ENCODE measurements at places on chromosomes 16 and 17.

DNA sequence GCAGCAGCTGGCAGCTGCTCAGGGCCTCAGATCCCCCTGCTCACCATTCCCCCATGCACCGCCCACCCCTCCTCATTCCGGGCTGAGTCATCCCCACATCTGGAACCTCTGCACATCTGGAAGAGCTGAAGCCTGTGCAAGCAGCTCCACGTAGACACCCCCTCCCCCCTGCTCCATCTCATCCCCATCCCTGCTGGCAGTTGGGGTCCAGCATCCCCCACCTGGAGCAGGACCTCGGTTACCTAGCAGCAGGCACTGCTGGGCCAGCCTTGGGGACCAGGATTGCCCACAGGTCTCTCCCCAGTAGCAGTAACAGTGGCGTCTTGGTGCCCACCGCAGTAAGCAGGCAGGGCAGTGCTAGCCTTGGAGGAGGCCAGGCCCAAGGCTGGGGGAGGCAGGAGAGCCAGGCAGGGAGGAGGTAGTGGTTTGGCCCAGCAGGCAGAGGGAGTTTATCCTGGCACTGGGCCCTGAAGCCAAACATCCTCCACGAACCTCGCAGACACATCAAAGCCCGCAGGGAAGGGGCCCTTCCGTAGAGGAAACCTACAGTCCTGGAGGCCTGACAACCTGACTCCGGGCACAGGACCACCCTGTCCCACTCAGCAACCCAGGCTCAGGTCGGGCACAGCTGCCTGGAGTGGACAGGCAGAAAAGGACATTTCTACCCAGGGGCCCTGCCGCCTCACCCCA is 7.7 kb upstream of the TMEM92 start:
- peak; percentile 96 for DNase-seq

DNA sequence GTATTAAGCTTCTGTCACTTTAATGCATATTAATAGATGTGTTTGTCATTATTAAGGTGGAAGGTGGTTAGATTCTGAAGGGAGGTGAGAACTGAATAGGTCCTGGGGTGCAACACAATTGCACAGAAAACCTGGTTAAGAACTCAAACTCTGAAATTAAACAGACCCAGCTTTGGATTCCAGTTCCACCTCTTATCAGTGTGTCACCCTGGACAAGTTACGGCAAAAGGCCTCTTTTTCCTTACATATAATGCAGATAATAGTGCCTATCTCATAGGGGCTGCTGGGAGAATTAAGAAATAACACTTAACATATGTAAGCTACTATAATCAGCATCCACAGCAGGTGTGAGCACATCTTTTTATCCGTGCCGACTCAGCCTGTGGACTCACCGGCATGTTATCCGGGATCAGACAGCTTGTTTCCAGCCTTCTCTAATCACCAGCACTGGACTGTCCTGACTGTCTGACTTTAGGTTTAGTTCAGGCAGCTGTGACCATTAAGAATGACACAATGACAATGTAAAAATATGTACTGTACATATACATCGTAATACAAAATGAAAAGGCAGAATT is 31.4 kb downstream of the TEX2 start:
- DNase-seq: no peak

DNA sequence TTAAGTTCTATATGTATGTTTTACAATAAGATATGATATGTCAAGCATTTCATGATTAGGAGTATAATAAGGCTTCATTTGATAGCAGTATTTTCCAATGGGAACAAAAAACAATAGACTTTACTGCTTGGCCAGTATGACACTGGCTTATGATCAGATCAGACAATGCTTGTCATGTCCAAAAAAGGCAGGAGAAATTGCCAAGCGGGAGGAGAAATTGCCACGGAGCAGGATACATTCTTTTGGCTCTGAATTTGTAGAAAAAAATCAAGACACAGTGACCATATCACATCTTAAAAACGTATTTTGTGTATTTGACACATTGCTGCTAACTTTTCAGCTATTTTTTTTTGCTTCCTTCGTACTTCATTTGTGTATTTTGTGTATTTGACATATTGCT is 404.1 kb downstream of the CNTNAP4 start:
- DNase-seq: no peak

- DNase-seq: no peak
Observed at GRCh38 chr17:75342996-75343395, 53.8 kb upstream of the SLC25A19 start.

- DNase-seq: no peak
Observed at GRCh38 chr17:4582101-4582501, 2.2 kb upstream of the SMTNL2 start.

DNA sequence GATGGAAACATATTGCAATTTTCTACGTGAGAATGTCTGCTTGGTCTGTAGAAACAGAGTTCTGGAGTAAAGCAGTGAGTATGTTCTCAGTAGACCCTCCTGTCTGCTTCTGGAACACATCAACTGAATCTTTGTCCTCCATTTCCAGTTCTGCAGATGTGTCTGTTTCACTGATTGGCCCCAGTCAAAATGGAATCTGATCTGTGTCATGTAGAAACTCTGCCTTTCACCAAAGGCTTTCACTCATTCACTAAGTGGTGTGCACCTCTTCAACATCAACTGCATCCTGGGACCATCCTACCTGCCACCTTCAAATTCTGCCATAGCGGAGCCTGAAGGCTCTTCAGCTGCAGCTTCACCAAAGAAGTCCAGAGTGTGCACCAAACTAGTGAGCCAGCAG is 2.8 kb upstream of the ZNF267 start:
- DNase-seq: no peak

DNA sequence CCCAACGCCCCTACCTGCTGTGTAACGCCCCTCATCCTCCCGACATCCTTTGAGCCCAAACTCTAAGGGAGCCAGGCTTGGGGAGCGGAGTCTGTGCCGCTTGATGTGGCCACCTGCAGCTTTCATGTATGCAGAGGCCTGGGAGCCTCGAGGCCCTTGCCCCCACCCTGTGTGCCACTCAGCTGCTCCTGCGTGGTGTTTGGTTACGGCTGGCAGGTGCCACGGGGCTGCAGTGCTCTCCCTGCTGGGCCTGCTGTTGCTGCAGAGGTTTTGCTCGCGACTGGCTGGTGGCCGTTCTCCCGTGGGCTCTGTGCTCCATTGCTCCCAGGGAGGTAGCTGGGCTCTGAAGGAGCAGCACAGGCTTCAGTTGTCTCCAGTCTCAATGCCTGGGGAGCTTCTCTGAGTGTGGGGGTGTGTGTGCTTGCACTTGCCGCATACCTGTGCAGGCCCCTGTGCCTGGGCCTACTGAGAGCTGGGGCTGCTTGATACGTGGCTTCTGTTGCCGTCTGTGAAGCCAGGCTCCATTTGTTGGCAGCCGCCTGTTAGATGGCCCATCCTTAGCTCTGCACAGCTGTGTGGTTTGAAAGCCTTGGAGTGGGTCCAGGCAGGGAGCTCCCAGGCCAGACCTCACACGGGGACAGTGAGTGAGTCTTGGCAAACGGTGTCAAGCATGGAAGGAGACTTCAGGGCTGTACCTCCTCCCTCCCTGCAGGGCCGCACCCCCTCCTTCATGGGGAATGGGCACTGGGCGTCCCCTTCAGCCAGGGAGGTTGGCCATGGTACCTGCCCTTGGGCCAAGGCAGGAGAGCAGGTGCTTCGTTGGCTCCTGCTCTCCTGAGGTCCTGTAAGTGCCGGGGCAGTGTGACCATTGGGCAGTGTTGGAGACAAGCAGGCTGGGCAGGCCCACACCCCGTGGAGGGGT is 47.2 kb downstream of the PDPK1 start:
- DNase-seq: peak; percentile 10

DNA sequence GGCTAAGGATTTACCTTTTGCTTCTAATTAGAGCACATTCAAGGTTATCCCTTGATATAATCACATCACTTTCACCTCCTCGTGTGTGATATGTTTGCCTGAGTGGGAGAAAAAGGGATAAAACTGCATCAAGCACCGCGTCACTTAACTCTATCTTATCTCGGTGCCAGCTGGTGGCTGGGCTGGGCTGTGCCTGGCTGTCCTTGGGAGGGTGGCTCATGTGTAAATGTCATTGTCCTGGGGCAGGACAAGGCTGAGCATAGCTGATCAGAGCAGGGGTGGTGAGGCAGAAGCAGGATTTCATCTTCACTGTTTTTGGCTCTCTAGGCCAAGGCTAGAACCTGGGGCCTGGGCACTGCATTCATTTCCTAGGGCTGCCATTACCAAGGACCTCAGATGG is 105.3 kb downstream of the RAP1GAP2 start:
- no peak for DNase-seq

GRCh38 chr17:55996826-55997225 is 156.4 kb upstream of the ANKFN1 start:
- DNase-seq: no peak

DNA sequence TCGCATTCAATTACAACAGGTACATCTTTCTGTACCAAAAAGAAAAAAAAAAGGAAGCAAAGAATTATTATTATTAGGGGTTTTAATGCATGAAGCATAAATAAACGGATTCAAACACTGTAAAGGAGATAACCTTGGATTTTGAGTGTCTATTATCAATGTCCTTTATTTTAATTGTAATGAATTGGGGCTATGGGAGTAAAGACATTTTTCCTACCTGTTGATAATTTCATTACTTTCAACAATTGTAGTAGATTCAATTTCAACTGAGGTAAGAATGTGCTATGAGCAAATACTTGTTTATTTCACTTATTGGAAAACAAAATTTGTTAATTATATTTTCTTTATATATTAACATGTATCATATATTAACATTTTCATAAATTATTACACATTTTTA is 855.6 kb downstream of the KCNJ2 start:
- DNase-seq: no peak

- DNase-seq: peak; percentile 11
Observed at GRCh38 chr16:8611886-8612600, 9.5 kb upstream of the METTL22 start.

DNA sequence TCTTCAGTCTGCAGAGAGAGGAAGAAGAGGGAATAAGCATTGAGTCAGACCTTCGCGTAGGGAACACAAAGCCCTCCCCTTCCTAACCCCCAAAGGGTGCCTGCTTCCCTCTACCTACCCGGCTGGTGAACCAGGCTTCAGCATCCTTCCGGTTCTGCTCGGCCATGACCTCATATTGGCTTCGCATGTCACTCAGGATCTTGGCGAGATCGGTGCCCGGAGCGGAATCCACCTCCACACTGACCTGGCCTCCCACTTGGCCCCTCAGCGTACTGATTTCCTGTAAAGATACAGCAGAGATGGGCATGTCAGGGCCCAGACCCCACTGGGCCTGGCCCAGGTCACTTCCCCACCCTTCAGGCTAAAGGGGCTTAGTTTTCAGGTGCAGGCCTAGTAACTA is 3.8 kb downstream of the KRT19 start:
- no peak for DNase-seq

DNA sequence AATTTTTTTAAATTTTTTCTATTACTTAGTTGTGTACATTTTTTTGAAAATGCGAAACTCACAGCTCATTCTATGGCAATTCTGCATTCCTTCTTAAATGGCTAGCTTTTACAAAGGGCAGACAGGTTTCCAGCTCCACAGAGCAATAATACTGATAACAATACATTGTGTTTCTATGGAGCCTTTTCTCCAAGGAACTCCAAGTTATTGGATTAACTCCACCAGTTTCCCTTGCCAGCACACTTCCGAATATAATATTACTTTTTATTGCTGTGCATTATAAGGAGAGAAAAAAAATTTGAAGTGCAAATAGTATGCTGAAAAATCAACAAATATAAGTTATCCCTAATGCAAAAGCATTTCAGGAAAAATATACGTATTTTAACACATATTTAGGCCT is 127.5 kb upstream of the PSMD7 start:
- DNase-seq: no peak

Data from foreskin fibroblast (primary cell).